NCI-H345 (cell line): ENCODE measurements at places on chromosomes 7 and 10.

DNA sequence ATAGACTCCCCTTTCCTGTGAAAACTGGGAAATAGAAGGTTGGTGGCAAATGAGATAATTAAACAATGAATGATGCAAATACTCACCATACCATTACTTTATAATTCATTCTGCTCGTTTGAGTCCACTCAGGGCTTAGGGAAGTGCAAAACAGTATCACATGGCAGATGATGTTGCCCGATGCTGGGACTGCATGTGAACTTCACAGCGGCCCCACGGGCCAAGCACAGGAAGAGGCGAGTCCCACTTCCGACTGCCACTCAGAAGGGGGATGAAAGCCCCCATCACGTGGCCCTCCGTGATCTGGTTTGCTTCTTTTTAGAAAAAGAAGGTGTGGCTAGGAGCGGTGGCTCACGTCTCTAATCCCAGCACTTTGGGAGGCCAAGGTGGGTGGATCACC is 71.5 kb downstream of the PRPF18 start:
- no peak for DNase-seq

- DNase-seq = peak; percentile 80
These were observed 26.7 kb downstream of the PIK3CG start for GRCh38 chr7:106891548-106892410.

DNA sequence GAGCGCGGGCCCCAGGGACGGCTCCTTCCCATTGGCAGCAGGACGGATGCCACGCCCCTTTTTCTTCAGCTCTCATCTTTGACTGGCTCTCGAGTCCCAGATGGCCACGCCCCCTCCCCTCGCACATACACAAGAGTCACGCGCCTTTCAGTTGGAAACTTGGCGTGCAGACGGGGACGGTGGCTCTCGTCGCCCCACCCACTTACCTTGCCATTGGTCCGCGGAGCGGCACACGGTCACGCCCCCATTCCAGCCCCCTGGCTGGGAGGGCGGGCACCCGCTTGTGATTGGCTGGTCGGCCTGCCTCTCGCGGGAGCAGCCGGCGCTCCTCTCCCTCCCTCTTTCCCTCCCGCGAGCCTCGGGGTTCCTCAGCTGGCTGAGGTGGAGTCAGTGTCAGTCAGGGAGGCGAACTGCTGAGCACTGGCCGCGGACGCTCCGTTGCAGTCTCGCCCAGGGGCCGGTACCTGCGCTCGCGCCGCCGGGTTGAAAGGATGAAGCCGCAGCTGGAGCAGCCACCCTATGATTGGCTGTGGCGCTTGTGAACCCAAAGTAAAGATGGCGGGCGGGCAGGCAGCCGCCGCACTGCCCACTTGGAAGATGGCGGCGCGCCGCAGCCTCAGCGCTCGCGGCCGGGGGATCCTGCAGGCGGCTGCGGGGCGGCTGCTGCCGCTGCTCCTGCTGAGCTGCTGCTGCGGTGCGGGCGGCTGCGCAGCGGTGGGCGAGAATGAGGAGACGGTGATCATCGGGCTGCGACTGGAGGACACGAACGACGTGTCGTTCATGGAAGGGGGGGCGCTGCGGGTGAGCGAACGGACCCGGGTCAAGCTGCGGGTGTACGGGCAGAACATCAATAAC is at the start of gene CNNM2:
Gene CNNM2 (plus strand): TSS at position 333 of the 855 bp plus-strand sequence. CDS start 187 bp downstream, at position 520.
- peak; percentile 99 for DNase-seq

DNA sequence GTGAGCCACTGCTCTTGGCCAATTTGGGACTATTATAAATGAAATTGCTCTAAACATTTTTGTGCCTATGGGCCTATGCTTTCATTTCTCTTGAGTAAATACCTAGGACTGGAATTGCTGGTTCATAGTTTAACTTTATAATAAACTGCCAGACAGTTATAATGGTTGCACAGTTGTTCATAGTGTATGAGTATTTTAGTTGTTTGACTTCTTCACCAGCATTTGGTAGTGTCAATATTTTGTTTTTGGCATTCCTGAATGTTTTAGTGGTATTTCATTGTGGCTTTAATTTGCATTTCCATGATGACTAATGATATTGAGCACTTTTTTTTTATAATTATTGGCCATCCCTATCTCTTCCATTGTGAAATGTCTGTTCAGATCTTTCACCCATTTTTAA is 29.5 kb downstream of the PLEKHA8 start:
- no peak for DNase-seq

GRCh38 chr7:82211333-82211732 is 232.2 kb downstream of the CACNA2D1 start:
- DNase-seq = no peak

DNA sequence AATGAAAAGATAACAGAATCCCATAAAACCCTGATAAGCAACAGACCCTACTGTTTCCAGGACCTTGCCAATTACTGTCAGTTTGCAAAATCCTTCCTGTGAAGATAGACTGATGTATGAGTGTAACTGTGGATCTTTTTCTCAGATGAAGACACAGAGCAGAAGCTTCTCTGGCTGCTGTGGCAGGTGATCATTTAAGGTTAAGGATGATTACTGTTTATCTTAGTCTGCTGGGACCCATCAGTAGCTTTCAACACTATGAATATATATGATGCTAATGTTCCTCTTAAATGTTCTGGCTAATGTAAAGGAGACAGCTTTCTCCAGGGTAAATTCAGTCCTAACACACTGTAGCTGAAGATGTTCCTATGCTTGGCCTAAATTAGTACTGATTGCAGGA is 56.0 kb upstream of the CTTNBP2 start:
- DNase-seq = no peak

GRCh38 chr10:35329520-35329919 is 6.8 kb upstream of the CCNY start:
- DNase-seq = no peak

DNA sequence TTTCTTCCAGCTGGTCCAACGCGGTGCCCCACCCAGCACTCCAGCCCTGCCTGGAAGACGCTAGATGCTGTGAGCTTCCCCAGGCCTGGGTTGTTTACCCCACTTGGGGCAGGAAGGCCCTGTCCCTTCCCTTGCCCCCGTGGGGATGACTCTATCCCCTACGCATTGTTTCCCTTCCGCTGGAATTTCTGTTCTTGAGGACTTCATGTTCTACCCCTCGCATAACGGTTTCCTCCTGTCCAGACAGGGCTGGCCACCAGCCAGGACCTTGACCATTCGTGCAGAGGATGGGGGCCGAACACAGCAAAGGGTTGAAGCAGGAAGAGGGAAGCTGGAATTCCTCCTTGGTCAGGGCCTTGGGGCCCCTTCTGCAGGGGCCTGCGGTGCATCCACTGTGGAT is 14.7 kb upstream of the SERPINE1 start:
- DNase-seq = no peak

GRCh38 chr7:55147736-55148135 is 128.9 kb downstream of the EGFR start:
- no peak for DNase-seq

- no peak for DNase-seq
These were observed 134.2 kb downstream of the CTTNBP2 start for GRCh38 chr7:117739085-117739484.

DNA sequence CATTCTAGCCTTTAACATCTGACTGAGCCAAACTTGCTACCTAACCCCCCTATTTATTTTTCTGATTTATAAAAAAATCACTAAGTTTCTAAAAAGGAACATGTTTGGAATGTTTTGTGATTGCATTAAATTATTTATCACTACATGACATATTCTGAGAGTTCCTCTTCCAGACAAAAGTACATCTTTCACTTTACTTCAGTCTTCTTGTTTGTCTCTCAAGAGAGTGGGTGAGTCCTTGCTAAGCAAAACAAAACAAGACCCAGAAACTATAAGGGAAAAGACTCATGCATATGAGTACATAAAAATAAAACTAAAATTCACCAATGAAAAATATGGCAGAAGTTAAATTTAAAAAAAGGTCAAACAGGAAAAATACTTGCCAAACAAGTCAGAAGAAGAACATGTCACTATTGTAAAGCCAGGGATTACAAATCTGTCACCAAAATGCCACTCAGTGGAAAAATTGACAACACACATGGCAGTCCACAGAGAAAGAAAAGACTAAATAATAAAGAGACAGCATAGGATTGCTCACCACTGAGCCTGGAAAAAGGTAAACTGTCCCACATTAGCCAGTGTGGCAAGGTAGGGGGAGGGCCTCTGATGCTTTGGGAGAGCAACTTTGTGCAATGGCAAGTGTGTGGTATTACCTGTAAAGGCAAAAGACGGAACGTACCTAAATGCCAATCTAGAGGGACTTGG is 166.7 kb upstream of the ZNF32 start:
- no peak for DNase-seq

GRCh38 chr10:1706711-1707110 is 30.6 kb downstream of the ADARB2 start:
- no peak for DNase-seq

- DNase-seq = no peak
These were observed 714 bp upstream of the CASP2 start for GRCh38 chr7:143287339-143287934.

GRCh38 chr10:62177111-62177510 is 91.5 kb downstream of the RTKN2 start:
- DNase-seq = no peak

GRCh38 chr7:40354711-40355110 is 219.9 kb downstream of the SUGCT start:
- no peak for DNase-seq

GRCh38 chr10:75887369-75887768 is 455.9 kb downstream of the LRMDA start:
- no peak for DNase-seq

DNA sequence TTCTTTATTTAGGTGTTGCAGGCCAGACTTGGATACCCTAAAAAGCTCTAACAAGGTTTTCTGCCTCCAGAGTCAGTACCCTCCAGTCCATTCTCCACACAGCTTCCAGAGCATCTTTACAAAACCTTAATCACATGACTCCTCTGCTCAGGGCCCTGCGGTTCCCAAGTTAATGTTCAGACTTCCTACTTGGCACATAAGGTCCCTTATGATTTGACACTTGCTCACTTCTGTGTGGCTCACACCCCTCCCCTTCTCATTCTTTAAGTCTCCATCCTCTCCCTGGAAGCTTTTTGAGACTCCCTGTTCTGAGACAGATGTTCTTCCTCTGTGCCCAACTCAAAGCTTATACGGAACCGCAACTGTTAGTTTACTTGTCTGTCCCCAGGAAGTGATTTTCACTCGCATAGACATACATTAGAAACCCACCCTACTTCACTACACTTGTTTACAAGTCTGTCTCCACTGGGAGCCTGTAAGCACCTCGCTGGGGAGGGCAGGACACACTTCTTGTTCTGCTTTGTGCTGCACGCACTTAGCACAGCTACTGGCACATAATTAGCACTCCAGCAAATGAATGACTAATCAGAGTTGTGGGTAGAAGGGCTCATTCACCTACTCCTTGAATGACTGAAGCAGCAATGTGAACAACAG is 154.3 kb upstream of the LAMB4 start:
- peak; percentile 35 for DNase-seq

DNA sequence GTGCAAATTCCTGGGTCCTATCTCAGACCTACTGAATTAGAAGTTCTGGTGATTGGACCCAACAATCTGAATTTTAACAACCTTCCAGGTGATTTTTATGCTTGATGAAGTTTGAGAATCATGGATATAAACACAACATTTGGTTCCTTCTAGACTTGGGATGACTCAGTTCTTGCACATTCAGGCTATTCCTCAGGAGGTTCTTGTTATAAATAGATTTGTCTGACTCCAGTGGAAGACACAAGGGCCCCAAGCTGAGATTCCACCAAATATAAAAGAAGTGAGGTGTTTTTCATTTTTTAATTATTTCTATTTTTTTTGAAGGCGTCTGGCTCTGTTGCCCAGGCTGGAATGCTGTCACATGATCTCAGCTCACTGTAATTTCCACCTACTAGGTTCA is 9.4 kb upstream of the TAS2R16 start:
- DNase-seq = no peak
